ENCODE measurements at places on chromosomes 7 and 10.

GRCh38 chr10:112956631-112957350, 6.7 kb downstream of the TCF7L2 start:
- DNase-seq = no peak

- no peak for DNase-seq
Measured at GRCh38 chr10:17523917-17524316, 69.5 kb upstream of the ST8SIA6 start.

GRCh38 chr7:23283086-23283485, 16.1 kb upstream of the MALSU1 start:
- no peak for DNase-seq

DNA sequence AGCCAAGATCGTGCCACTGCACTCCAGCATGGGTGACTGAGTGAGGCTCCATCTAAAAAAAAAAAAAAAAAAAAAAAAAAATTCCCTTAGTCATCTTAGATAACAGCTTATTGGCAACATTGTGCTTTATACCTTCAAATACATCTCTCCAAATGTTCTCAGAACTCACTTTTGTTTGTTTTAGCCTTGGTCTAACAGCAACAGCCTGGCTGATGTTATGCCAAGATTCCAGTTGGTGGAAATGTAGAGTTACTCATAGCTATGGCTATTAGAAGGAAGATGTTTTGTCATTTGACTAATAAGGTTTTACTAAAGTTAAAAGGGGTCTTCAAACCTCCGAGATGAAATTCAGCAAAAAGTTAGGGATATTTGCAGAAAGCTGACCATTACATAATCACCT, 481.4 kb downstream of the NEBL start:
- no peak for DNase-seq

- DNase-seq = no peak
Measured at GRCh38 chr7:136359333-136359903, 382.3 kb upstream of the MTPN start.

DNA sequence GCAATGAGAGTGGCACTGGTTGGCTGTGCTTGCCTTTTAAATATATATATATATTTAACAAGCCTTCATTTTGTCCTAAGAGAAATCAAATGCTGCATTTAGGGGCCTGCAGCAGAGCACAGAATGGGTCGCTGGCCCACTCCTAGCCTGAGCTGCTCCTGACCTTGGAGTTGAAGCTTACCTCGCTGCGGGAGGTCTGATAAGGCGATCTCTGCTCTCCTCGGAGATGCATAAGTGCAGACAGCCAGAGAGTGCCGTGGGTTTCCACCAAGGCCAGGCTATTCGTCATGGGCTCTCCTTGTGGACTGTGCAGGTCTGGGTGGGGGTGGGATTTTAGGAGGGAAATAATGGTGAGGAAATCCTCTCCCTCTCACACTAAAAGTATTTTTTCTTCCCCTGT, 99.5 kb upstream of the IKZF1 start:
- DNase-seq = no peak

DNA sequence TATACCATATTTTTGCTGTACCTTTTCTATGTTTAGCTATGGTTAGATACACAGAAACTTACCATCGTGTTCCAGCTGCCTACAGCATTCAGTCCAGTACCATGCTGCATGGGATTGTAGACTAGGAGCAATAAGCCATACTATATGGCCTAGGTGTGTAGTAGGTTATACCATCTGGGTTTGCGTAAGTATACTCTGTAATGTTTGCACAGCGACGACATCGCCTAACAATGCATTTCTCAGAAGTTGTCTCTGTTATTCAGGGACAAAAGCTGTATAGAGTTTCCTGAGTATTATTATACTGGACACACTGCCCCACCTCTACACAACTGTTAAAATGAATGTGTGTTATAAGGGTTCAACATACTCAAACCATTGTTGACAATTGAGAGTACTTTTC, 93.8 kb upstream of the MKI67 start:
- DNase-seq = no peak

GRCh38 chr10:61323726-61324125, 129.5 kb downstream of the TMEM26 start:
- no peak for DNase-seq

GRCh38 chr10:72297281-72297804, 23.6 kb downstream of the DDIT4 start:
- DNase-seq = peak; percentile 87

DNA sequence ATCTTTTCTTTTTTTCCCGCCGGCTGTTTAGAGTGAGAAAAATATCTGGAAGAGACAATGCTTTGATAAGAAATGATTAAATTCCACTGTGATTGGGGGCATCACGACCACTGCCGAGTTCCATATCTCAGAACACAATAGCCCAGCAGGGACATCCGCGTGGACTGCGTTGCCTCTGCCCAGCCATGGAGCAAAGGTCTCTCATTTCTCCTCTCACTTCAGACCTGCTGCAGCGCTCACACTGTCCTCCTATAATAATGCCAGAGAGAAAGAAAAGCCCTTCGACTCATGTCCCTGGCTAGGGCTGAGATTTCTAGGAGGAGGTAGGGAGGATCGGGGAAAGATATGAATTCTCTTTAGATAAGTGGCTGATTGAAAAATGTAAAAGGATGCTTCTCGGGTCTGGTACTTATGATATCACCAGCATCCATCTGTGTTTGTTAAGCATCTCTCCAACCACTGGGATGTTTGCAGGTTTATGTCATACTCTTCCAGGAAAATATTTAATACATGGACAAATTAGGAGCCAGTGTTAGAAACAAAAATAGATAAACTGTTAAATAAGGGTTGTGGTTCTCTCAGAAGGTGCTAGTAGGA, 472.9 kb upstream of the AKR1E2 start:
- no peak for DNase-seq

GRCh38 chr10:90966146-90966545, 45.3 kb upstream of the ANKRD1 start:
- DNase-seq = no peak

GRCh38 chr10:69655124-69655867, 25.2 kb downstream of the FAM241B start:
- DNase-seq = no peak

DNA sequence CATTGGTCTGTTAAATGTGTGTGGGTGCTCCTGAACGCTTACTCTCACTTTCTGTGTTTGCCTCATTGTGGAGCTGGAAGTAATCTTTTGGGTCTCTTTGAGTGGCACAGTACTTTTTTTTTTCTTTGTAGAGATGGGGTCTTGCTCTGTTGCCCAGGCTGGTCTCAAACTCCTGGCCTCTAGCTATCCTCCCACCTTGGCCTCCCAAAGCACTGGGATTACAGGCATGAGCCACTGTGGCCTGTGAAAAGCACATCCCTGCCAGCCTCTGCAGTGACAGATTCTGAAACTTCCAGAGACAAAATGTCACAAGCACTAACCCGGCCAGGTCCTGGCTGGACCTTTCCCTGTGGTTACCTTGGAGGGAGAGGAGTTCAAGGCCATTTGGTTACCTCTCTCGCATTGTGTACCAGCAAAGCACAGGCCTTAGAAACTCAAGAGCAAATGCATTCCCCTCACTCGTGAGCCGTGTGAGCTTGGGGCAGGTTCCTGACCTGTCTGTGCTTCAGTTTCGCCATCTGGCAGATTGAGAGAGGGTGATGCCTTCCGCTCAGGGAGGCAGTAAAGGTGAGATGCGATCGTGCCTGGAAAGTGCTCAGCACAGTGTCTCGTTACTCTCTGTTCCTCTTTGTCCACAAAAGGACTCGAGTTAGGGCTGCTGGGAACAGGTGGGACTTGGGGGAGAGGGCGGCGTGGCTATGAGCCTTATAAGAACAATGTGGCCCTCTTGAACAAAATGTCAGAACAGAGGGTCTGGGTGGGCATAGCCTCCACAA, 72.6 kb upstream of the SEPHS1 start:
- no peak for DNase-seq

DNA sequence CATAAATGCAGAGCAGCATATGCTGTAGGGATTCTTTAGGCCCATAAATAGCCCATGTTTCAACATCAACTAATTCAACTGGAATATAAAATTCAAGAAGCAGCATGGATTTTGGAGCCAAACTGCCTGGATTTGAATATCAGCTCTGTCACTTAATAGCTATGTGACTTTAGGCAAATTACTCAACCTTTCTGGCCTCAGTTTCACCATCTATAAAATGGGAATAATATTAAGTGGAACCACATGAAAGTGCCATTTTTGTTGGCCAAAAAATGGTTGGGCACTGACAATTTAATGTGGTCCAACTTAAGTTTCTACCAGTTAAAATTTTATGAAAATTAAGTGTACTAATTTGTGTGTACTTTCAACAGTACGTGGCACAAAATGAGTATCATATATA, 98.1 kb downstream of the GSAP start:
- DNase-seq = no peak

- DNase-seq = no peak
Measured at GRCh38 chr10:112052166-112052565, 131.4 kb downstream of the GPAM start.

GRCh38 chr10:100912013-100912604, 654 bp upstream of the SLF2 start:
- DNase-seq = no peak

GRCh38 chr7:116162992-116163391, 47.3 kb upstream of the TES start:
- DNase-seq = no peak

DNA sequence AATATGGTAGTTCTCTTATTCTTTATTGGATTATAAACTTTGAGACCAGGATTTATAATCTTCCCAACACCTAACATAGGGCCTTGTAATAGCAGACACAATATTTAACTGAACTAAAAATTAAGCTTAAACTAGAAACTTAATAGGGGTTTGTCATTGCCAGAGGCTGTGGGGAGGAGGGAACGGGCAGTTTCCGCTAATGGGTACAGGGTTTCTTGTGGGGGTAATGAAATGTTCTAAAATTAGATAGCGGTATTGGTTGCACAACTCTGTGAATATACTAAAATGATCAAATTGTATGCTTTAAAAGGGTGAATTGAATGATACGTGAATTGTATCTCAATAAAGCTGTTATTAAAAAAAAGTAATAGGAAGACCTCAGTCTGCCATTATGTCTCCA, 45.4 kb downstream of the NT5C2 start:
- no peak for DNase-seq

GRCh38 chr7:34070511-34071323, 165.4 kb downstream of the BMPER start:
- no peak for DNase-seq

DNA sequence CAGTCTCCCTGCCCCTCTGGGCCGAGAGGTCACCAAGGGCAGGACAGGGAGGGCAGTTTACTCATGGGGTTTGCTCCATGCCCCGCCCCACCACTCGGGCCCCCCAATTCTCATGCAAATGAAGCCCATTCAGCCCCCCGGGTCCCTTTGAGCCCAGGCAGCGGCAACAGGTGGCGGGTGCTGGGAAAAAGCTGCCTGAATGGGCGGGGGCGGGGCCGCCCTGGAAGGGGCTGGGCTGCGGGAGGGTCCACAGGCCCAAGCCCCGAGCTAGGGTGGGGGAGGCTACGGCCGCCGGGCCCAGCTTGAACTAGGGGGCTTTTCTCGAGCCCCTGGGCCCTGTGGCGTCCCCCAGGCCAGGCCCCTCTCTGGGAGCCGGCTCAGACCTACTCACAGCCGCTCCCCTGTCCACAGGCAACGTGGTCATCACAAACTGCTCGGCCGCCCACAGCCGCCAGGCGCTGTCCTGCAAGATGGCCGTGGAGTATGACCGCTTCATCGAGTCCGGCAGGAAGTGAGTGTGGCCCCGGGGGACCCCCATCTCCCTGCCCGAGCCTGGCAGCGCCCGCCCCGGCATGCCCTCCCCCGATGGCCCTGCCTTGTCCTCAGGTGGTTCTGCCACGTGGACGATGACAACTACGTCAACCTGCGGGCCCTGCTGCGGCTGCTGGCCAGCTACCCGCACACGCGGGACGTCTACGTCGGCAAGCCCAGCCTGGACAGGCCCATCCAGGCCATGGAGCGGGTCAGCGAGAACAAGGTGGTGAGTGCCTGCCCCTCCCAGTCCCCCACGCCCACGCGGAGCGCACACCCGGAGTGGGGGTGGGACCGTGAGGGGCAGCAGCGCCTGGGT, 5.5 kb downstream of the LFNG start:
- DNase-seq = no peak
